ENCODE measurements at places on chromosomes 7 and 10. TPM values are rescaled to one million over a fixed set of nuclear protein-coding genes. Genes with fewer than 3 reads are reported as not detected.

UNCX gene
- total RNA-seq, result not detected

CHST3 gene
- total RNA-seq, result 27.9 TPM

GARIN1A gene
- total RNA-seq, result 0.33 TPM

ARF5 gene
- 116 TPM for total RNA-seq

FAM237B gene
- 0.22 TPM for total RNA-seq

FAM241B gene
- 0.87 TPM for total RNA-seq

SFTPD gene
- total RNA-seq, result not detected

MYO3A gene
- not detected for total RNA-seq

ELN gene
- 0.89 TPM for total RNA-seq

SMKR1 gene
- 0.44 TPM for total RNA-seq

ARHGEF35 gene
- 2.1 TPM for total RNA-seq

COL28A1 gene
- 0.55 TPM for total RNA-seq

COL1A2 gene
- total RNA-seq, result 1,878 TPM

ITPRID1 gene
- not detected for total RNA-seq

NUTM2E gene
- not detected for total RNA-seq

NRAP gene
- not detected for total RNA-seq

ARHGAP12 gene
- total RNA-seq, result 70.7 TPM

LIPJ gene
- total RNA-seq, result not detected

RTKN2 gene
- total RNA-seq, result 6.3 TPM

MICALL2 gene
- 16.7 TPM for total RNA-seq

FAM180A gene
- total RNA-seq, result 24.9 TPM

CHAT gene
- total RNA-seq, result not detected

EBLN1 gene
- not detected for total RNA-seq

CDC14C gene
- not detected for total RNA-seq

EIF4EBP2 gene
- total RNA-seq, result 17.2 TPM

DEPP1 gene
- 0.44 TPM for total RNA-seq

RNLS gene
- 10.2 TPM for total RNA-seq

SLC39A12 gene
- under 0.01 TPM for total RNA-seq

ZNF438 gene
- 2.3 TPM for total RNA-seq

PRKCQ gene
- 0.22 TPM for total RNA-seq

FLNC gene
- 286 TPM for total RNA-seq

CCL26 gene
- 1.7 TPM for total RNA-seq

PON3 gene
- 0.11 TPM for total RNA-seq

NUDT13 gene
- 1.8 TPM for total RNA-seq

YWHAG gene
- 81.5 TPM for total RNA-seq

COL26A1 gene
- not detected for total RNA-seq

AKR1B15 gene
- total RNA-seq, result not detected

SLC16A9 gene
- total RNA-seq, result 1.2 TPM

PSD gene
- 3.9 TPM for total RNA-seq

ZDHHC6 gene
- total RNA-seq, result 32.4 TPM

NXPH1 gene
- not detected for total RNA-seq

PCLO gene
- 4.9 TPM for total RNA-seq

SAP25 gene
- not detected for total RNA-seq

TMEM229A gene
- not detected for total RNA-seq

CNPY1 gene
- not detected for total RNA-seq

GDF2 gene
- not detected for total RNA-seq

TRRAP gene
- total RNA-seq, result 23.2 TPM

ANLN gene
- total RNA-seq, result 194 TPM

APBB1IP gene
- 0.37 TPM for total RNA-seq

PTPN12 gene
- total RNA-seq, result 35.6 TPM

KCNH2 gene
- total RNA-seq, result 4.4 TPM

C10orf143 gene
- 0.44 TPM for total RNA-seq

RGR gene
- total RNA-seq, result not detected

ZNF488 gene
- under 0.01 TPM for total RNA-seq

MMP21 gene
- total RNA-seq, result under 0.01 TPM

GJD4 gene
- total RNA-seq, result not detected

CASP7 gene
- total RNA-seq, result 28.9 TPM

WIPF3 gene
- total RNA-seq, result not detected

Data from uterine smooth muscle cell (primary cell).